ENCODE measurements at places on chromosomes 2 and 18.

DNA sequence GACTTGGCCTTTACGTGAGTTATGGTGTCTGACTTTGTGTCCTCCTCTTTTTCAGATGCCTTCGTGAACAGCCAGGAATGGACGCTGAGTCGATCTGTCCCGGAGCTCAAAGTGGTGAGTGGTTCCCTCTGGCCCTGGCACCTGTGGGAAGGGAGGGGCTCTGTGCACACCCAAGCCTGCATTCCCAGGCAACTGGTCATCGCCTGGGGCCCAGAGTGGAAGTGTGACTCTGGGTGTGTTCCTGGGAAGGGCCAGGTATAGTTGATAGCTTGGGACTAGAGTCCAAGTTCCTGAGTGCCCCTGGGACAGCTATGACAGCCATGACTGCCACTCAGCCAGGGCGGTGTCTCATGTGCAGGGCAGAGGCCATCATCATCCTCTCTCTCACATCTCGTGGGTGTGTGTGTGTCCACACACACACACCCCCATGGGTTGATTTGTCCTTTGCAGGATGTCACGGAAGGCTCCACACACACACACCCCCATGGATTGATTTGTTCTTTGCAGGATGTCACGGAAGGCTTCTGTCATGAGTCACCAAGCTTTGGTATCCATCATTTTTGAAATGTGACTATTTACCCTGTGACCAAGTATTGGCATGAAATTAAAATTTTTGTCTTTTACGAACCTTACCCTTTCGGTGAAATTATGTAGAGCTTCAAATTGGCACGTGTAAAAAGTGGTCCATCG, 215.4 kb downstream of the AGAP1 start:
- DNase-seq: no peak

GRCh38 chr2:88857951-88858411, 166.5 kb downstream of the RPIA start:
- no peak for DNase-seq

DNA sequence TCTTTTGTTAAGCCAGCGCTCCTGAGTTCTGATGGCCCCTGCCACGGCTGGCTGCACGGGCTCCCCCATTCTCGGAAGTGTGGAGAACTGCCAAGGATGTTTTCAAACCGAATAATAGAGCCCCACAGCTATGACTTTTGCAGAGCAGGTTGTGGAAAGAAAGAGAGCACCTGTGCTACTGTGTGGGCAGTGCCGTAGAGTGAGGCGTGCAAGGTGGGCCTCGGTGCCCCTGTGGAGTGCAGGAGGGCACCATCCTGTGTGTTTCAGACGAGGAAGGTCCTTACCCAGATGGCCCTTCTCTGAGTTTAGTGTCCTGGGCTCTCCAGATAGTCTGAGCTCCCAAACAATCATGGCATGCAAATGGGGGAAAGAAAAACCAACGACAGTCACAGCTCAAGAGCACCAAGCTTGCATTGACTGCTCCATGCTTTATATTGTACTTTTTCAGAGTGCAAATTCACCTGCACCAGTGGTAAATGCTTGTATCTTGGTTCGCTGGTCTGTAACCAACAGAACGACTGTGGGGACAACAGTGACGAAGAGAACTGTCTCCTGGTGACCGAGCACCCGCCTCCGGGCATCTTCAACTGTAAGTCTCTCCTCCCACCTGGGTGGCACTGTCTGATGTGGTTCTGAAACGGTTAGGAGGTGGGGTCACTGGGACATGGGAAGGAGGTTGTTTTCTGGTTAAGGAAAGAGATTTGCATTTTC, 219.4 kb downstream of the LDLRAD4 start:
- peak; percentile 59 for DNase-seq

- DNase-seq: no peak
Measured at GRCh38 chr2:222306393-222307142, 7.8 kb upstream of the PAX3 start.

DNA sequence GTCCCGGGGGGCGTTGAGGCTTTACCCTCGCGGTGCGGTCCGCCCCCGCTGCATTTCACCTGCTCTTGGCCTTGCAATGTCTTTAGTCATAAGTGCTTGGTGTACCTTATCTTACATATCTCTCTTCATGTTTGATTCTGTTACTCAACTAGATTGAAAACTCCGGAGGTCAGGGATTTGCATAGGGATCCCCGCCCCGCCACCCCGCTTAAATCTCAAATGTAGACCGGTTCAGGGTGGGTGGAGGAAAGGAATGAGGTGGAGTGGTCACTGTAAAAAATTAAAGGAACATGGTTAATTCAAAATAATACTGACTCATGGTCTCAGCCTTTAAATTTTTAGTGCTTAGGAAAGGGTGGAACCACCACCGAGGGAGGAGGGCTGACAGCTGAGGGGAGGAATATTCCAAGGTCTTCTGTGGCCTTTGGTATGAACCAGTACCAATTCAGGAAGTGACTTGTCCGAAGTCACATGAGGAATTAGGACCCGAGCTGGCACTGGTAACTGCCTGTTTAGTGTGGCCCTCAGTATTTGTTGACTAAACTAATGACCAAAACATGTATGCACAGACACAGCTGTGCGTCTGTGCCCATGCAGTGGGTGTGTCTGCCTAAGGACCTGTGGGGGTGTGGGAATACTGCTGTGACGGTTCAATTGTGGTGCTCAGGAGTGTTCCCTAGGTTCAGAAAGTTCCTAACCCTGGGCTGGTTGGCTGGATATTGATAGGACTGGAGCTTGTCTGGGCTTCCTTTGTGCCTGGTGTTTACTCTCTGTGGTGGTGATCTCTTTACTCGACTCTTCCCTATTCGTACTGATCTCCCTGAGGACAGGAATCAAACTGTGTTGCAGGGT, 1.0 kb downstream of the PLEKHB2 start:
- DNase-seq: peak; percentile 54

DNA sequence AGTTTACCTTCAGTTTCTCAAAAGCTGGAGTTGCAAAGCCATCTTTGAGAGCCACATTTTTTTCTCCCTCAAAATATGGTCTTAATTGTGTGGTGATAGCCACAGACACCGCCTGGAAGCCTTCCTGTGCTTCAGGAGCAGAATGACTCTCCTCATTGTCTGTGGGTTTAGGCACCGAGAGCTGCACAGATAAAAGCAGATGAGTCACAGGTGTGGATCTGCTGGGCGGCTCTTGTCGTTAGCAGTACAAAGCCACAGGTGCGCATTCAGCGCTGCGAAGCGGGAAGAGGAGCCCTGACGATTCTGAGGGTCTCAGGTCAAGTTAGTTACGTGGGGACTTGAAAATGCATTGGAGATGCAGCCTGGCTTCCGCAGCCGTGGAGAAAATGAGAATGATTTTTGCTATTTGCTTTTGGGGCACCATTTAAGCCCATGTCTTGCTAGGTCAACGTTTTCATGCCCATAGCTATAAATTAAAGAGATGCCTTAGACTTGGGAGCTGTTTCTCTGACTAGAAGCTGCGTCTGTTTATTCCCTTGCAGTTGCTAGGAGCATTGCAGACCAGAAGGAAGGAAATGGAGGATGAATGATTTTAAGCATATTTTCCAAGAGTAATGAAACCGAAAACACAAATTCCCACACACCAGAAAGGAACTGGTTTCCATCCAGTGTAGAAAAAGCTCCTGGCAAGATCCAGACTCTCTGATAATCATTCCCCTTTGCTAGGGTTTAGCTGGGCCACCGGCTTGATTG, 51.5 kb downstream of the KLHL29 start:
- DNase-seq: peak; percentile 25

GRCh38 chr18:59988098-59988706, 88.4 kb downstream of the PMAIP1 start:
- peak; percentile 58 for DNase-seq

GRCh38 chr2:58762176-58762781, 521.2 kb upstream of the FANCL start:
- DNase-seq: no peak

- DNase-seq: no peak
Measured at GRCh38 chr2:240229603-240230235, 89.3 kb upstream of the OTOS start.

DNA sequence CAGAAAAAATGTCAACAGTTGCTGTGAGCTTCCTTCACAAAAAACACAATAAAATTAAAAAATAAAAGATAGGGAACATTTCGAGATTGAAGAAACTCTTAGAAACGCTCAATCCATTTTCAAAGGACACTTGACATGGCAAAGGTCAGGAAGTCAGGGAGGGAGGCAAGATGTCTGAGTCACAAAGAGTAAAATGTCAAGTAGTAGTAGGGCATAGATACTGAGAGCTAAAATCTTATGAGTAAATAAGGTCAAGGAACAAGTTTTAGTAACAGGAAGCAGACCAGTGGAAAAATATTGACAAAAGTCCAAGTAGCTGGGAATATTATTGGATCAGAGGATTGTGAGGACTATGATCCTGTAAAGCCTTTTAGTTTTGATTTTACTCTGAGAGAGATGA, 495.6 kb downstream of the TMX3 start:
- no peak for DNase-seq

- no peak for DNase-seq
Measured at GRCh38 chr18:54241483-54241882, 17.0 kb upstream of the MBD2 start.

- DNase-seq: no peak
Measured at GRCh38 chr2:231565887-231566594, 26.6 kb upstream of the TEX44 start.

DNA sequence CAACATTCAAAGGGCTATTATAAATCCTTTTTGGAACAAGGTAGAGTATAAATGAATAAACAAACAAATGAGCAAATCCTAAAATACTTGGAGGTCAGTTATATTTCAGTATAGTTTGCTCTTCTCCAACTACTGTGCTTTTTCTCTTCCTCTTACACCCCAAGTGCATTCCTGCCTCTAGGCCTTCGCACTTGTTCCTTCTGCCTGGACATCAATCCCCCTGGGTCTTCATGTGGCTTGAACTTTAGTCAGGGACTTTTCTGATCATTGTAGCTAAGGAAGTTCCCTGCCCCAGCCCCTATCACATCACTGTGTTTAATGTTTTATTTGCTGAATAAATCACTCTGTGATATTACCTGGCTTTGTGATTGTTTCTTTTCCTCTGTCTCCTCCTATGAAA, 418.2 kb upstream of the HNRNPA3 start:
- DNase-seq: no peak

DNA sequence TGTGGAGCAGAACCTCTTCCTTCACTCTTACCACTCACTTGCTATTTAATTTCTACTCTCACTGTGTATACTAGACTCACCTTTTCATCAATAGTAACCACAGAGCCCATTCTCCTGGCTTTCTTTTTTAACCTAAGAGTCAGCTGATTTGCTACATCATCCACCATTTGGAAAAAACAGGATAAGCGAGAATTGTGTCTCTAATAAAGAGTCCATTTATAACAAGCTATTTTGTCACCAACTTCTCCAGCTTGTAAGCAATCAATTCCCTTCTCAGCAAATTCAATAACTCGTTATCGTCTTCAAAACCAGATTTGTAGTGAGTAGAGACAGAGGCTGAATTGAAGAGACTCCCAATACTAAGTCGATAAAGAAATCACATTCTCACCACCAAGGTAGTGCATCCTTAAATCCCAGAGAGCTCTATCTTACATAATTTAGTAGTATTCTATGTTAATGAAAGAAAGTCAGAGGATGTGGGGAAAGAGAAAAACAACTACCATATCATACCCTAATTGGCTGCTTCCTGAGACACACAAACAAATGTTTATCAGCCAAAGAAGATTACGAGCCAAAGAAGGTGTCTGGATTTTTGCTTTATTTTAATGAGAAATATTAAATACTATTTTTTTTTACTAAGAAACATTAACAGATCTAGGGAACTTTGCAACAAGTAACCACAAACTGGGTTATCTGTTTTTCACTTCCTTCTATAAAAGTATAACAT, 52.5 kb upstream of the SPTBN1 start:
- DNase-seq: no peak

All from stimulated activated CD4-positive, alpha-beta T cell treated with anti-CD3 and anti-CD28 coated beads, Interleukin-2, amount 100 ng/mL, for 24 hours (primary cell).